ENCODE measurements at places on chromosomes 4 and X. TPM values are rescaled to one million over a fixed set of nuclear protein-coding genes. Genes with fewer than 3 reads are reported as not detected.

Gene USP27X
- total RNA-seq, result 3.1 TPM

DNA sequence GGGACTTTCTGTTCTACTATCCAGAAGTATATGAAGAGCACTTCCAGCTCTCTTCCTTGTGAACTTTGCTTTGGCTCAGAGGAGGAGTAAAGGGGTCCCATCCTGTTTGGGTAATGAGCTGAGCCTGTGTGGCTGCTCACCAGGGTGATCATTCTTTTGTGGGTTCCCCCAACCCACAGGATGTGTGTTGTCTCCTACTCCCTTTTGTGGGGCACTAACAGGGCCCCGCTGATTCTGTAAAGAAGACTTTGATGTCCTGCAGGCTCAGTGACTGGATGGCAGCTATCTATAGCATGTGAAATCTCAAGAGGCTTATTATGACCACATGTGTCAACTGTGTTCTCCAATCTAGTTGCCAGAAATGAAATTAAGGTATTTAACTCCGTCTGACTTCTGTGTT is 40.8 kb downstream of the ZNF518B start:
- no peak for DNase-seq

Gene PLP1
- not detected for total RNA-seq

Gene SMARCA1
- total RNA-seq, result 34.0 TPM

DNA sequence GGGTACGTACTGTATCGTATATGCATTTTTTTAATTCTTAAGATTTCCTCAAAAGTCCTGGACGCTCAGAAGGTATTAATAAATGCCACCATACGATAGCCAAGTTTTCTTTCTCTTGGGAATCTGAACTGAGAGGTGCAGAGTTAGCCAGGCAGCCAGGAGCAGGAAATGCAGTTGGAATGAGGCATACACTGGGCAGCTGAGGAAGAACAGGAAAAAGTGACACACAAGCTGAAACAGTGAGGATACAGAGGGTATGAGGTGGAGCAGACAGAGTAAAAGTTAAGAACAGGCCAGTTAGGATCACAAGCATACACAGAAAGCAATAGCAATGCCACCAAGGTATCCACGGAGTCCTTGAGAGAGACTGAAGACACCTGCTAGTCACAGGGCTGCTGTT is 13.4 kb downstream of the UFSP2 start:
- no peak for DNase-seq

Gene BGN
- total RNA-seq, result 10.3 TPM

DNA sequence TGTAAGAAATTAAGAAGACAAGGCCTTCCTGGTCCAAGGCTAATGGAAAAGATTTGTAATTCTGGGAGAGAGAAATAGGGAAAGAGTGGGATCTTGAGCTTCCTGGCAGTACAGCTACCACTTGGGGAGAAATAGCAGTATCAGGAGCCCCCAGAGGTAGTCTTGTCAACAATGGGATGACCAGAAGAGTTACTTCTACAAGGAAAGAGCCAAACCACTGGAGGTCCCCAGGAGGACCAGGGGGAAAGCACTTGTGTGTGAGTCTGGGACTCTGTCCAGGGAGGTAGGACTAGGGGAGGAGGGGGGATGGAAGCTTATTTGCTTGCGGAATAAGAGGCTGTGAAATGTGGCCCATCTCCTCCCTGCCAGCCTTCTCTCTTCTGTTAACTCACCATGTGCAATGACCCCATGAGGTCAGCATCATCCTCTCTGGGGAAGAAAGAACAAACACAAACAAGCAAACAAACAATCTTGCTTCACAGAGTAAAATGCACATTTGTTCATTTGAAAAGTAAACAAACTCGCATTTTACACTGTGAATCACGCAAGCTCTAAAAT is 160.1 kb downstream of the STK32B start:
- DNase-seq, result no peak

DNA sequence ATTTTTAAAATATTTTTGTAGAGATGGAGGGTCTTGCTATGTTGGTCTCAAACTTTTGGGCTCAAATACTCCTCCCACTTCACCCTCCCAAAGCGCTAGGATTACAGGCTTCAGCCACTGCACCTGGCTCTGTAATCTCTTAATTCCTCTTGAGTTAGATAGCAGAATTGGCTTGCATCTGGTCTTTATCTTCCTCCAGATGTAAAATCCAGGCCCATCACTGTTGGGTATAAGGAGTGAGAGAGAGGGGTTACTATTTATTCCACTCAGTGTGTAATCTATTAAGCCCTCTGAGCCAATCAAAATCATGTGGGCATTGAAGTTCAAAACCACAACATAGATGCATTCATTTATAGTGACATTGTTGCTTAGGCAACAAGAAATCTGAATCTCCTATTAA is 33.9 kb downstream of the ANK2 start:
- DNase-seq, result no peak

Gene PPP2R3B
- 29.0 TPM for total RNA-seq

DNA sequence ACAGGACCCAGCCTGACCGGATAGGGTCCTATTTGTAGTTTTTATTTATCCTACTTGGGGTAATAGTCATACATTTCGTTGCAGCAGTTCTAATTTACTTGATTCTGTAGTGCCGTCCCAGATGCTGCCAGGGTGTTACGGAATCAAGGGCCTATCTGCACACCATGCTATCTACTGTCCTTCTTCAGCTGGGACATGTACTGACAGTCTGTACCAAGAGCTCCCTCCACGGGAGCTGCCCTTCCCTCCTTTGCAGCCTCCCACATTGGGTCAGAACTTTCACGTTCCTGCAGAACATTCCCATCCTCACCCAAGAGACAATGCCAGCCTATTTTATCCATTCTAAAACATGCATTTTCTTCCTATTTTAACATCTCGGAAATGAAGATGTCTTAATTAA is 6.7 kb downstream of the SUV39H1 start:
- DNase-seq, result no peak

Gene GLOD5
- total RNA-seq, result not detected

Gene TCEAL9
- 154 TPM for total RNA-seq

Gene MAGEA11
- total RNA-seq, result not detected

DNA sequence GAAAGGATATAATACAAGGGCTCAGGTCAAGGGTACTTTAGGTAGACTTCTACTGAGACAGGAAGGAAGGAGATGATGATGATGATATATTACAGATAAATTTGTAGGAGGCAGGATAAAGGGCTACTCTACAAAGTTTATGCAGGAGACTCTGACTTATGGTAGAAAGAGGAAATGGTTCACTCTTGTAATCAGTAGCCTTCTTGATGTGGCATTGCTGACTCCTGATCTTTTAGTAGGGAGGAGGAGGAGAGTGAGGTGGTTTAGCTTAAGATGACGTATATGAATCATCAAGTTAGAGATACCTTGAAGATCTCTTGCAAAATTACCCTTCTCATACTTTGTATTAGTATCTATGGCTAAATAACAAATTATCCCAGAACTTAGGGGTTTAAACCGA is 4.7 kb downstream of the BLTP1 start:
- no peak for DNase-seq

- DNase-seq, result no peak
Observed at GRCh38 chr4:155854582-155855226, 11.4 kb downstream of the ASIC5 start.

Gene GNRHR
- not detected for total RNA-seq

- DNase-seq, result no peak
Observed at GRCh38 chr4:105440890-105441289, 33.0 kb downstream of the PPA2 start.

DNA sequence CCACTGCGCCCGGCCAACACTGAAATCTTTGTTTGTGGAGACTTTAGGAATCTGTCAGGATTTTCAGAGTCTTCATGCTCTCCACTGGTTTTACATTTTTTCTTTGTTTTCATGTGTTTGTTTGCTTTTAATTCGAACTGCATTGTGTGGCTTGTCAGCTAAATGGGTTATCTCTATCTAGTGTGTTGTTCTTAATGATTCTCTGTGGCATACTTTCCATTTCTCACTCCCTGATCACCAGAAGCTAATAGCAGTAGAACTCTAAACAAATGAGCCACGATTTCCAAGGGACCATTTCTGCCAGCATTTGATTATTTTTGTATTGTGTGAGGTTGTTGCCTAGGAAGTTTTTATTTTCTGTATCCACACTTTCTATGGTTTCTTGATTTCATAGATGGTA is 352.4 kb downstream of the CAMK2D start:
- no peak for DNase-seq

Gene ALAS2
- not detected for total RNA-seq

- no peak for DNase-seq
Observed at GRCh38 chr4:17134100-17134499, 235.7 kb upstream of the LDB2 start.

DNA sequence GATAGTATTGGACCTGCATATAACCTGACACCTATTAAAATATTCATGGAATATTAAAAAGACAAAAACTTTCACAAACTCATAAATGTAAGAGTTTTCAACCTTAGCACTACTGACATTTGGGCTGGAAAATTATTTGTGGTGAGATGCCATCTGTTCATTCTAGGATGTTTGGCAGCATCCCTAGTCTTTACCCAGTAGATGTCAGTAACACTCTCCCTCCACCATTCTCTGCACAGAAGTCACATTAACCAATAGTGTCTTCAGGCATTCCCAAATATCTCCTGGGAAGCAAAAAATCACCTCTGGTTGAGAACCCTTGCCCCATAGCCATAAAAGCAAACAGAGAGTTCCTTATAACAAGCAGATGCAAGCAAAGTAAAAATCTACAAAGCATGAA is 41.4 kb upstream of the NDST4 start:
- no peak for DNase-seq

GRCh38 chr4:147019091-147019490 is 73.4 kb upstream of the TTC29 start:
- DNase-seq, result peak; percentile 14

DNA sequence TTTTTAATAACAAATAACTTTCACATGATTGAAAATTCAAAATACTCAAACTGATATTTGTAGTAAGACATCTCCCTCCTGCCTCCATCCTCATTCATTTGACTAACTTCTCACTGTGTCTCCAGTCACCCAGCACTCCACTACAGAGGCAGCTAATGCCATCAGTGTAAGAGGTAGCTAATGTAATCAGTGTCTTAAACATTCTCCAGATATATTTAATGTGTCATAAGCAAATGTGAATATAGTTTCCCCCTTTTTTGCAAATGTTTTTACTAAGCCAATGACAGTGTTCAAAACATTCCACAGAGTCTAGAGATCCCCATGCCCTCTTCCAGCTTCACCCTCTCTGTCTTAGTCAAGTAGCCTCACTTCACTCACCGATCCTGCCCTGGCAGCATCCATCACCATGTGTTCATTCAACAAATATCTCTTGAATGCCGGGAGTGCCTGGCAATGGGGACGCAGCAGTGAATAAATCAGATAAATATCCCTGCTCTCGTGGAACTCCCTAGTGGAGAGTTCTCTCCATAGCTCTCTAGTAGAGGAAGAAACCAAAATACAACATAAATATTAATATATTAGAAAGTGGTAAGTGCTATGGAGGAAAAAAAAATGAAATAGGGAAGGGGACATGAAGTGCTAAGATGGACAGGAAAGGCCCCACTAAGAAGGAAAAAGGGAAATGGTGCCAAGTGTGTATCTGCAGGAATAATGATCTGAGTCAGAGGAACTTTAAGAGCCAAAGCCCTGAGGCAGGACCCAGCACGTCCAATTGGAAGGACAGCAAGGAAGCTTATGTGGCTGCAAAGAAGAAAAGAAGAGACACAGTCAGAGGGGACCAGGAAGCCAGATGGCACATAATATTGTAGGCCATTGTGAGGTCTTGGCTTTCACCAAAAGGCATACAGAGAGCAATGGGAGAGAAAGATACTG is 18.7 kb downstream of the SCFD2 start:
- DNase-seq, result no peak

DNA sequence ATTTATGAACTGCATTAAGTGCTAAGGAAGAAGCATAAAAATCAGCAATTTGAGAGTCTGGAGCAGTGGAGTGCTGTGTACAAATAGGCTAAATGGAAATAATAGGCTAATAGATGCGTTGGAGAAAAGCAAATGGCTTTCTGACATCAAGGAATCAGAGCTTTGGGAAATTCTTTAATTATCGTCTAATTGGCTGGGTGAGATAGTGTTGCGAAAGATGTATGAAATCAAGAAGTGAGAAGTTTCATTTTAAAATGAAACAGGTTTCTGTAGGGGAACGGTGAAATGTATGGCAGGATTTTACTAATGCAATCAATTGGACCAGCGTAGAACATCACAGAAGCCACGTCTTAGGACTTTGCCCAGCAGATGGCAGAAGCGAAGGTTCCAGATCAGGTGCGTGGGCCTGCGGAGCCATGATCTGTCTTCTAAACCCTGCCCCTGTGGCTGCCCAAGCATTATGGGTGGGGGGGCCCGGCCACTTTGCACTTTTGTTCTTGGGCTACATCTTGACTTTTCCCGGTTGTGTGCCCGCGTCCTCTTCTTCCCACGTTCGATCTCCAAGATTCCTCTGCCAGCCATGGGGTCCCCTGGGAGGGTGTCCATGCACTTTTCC is 118.5 kb upstream of the SHISA3 start:
- DNase-seq, result no peak

DNA sequence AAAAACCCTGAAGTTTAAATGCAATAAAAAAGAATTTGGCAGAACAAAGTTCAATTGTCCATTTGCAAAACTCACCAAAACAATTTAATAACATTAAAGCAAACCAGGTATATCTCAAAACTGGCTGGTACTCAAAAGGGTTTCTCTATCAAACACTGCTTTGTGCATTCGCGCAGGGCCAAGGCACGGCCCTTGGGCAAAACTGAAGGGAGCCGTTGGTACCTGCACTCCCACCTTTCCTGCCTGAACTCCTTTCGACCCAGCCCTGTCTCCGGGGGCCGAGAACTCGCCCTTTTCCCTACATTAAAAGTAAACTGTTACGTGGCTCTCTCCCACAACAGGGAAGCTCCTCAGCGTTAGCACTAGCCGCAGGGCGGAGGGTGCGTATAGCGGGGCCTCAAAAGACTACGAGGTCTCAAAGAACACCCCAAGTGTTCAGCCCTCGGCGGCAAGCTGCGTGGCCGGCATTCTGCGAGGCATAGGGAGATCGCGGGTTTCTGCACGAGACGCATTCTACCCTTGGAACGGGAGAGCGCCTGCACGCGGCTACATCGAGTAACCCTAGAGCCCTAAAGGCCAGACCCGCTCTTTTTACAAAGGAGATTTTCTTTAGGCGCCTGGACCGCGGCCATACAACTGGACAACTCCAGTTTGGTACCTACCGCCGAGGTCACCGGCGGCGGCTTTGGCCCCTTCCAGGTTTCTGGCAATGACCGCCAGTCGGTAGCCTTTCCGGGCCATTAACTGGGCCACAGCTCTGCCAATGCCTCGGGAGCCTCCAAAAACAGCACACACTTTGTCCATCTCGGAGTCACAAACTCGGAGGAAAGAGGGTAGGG is 550 bp downstream of the CBR4 start:
- no peak for DNase-seq

DNA sequence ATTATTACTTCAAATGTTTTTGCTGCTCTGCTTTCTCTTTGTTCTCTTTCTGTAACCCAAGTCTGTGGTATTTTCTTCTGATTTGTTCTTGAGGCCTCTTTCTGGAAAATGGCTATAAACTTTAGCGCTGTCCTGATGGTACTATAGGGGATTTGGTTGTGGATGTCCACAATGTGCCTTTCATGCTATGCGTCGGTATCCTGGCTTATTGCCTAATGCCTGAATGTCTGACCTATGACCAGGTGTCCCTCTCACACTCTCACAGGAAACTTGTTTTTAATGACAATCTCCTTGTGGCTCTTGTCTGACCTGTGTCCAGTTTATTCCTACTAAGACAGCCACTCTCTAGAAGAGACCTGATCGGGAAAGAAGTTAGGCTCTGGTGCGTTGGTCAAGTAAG is 222.4 kb upstream of the NR3C2 start:
- DNase-seq, result no peak

Data from kidney epithelial cell (primary cell).